T-cell (primary cell): ENCODE measurements at places on chromosomes 4 and X. TPM values are rescaled to one million over a fixed set of nuclear protein-coding genes. Genes with fewer than 3 reads are reported as not detected.

Gene TMEM154
- total RNA-seq = 19.3 TPM

Gene FRAS1
- total RNA-seq = 0.32 TPM

- no peak for DNase-seq
Measured at GRCh38 chr4:15413010-15413622, 14.7 kb upstream of the C1QTNF7 start.

GRCh38 chr4:38283724-38284123 is 323.5 kb downstream of the PTTG2 start:
- DNase-seq = no peak

Gene PRKG2
- 2.9 TPM for total RNA-seq

Gene CFAP47
- total RNA-seq = not detected

DNA sequence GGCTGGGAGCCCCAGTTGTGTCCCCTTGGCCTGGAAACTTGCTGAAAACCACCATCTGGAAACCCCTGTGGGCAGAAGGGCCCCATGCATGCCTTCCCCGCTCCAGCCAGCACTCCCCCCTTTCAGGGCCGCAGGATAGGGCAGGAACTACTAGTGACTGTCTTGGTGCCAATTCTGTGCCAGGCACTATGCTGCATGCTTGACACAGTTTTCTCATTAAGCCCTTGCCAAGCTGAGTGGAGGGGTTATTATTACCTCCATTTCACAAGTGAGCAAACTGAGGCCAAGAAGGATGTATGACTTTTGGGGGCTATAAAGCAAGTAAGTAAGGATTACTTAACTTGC is 73.6 kb upstream of the PJA1 start:
- DNase-seq = no peak

DNA sequence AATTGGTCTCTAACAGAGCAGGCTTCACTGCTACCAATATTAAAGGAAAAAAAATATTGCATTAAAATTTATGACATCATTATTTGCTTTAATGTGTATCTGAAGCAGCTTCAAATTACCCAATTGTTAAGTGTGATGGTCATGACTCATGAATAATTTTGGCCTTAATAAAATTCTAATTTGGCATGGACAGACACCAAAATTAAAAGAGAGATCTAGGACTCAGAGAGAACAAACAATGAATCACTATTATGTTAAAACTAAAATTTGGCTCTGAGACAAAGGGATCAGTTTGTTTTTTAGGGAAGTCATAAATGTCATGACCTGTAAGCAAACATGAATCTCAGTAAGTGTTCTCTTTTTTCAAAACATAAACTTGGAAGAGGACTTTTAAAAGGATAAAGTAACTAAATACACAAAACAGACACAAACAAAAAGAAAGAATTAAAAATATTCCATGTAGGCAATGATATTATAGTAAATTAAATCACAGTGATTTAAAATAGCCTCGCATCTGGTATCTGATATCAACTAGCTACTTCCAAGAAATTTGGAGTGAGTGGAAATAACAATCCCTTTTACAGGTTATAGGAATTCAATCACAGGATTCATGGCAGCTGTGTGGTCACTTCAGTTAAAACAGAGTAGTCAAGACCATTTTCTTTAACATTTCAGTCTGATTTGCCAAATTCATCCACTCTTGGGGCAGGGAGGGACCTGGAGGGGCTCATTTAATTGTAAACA is 11.6 kb downstream of the VEGFC start:
- no peak for DNase-seq

DNA sequence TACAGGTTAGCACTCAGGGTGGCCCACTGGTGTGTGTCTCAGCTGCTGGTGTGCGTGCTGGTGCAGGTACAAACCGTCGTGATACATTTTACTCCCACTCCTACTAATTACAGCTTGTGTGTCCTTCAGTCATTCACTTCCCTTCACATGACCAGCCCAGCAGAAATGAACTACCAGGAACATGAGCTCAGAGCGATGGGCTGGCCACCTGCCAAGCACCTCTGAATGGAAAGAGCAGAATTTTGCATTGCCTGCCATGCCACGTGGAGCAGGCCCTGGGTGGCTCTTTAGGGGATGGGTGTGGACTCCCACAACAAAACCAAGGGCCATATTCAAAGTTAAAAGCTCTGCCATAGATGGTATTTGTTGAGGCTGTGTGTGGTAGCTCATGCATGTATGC is 58.9 kb upstream of the PGM2 start:
- no peak for DNase-seq

DNA sequence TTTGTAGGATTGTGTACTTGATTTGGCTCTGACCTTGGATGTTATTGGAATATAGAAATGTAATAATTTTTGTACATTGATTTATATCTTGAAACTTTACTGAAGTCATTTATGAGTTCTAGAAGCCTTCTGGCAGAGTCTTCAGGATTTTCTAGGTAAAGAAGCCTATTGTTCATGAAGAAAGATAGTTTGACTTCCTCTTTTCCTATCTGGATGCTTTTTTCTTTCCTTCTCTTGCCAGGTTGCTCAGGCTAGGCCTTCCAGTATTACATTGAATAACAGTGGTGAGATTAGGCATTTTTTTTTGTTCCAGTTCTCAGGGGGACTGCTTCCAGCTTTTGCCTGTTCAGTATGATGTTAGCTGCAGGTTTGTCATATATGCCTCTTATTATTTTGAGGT is 191.1 kb downstream of the NAA11 start:
- DNase-seq = no peak

Gene RTL9
- not detected for total RNA-seq

DNA sequence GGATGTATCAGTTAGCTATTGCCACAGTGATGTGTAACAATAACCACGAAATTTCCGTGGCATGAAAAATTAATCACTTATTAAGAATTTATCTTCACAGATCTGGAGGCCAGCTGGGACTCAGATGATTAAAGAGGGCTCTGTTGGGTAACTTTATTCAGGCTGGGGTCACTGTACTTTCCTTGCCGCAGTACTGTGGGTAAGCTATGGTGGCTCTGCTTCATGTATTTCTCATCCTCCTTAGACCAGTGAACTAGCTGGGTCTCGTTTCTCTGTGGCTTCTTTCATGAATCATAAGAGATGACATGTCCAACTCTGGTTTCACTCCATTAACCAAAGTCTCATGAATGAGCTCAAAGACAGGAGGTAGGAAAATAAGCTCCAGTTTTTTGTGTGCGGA is 13.5 kb downstream of the TEX13B start:
- DNase-seq = no peak

Gene IL3RA
- 0.16 TPM for total RNA-seq

Gene TMLHE
- total RNA-seq = 13.5 TPM

- DNase-seq = no peak
Measured at GRCh38 chr4:169993531-169993930, 32.7 kb downstream of the MFAP3L start.
